ENCODE measurements at places on chromosomes 2 and 18. TPM values are rescaled to one million over a fixed set of nuclear protein-coding genes. Genes with fewer than 3 reads are reported as not detected.

DNA sequence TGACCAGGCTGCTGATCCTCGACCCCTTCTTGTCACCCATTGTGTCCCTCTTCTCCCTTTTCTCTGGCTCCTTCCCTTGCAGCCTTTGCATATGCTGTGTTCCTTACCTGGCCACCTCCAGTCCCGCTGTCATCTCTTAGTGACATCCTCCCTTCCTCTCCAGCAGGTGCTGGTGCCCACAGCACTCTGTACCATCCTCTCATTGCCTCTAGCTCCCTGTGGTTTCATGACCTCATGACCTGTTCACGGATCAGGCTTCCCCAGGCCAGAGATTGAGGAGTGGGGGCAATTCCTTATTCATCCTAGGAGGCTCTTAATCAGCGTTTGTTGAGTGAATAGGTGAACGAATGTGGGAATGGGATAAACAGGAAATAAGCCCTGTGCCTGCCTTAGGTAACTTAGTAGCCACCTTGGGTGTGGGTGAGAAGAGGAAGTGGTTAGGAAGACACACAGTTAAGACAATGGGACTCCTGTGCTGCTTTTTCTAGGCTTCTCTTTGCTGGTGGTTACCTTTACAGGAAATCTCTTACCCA is 35.5 kb downstream of the ITGA6 start:
- peak; percentile 39 for DNase-seq

DNA sequence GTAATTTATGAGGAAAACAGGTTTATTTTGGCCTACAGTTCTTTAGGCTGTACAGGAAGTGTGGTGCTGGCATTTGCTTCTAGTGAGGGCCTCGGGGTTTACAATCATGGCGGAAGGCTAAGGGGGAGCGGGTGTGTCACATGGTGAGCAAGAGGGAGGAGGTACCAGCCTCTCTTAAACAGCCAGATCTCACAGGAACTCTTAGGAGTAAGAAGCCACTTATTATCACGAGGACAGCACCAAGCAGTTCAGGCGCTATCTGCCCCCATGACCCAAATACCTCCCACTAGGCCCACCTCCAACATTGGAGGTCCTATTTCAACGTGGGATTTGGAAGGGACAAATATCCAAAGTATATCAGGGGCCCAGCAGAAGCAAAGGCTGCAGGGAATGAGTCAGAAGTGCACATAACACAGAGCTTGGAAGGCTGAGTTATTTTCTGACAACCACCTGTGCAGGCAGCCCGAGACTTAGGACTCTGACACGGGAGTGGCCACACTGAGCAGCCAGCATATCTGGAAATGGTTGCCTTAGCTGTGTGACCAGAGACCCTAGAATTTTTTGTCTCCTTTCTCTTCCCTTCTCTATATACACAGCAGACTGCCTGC is 170.9 kb downstream of the PRPF40A start:
- DNase-seq: no peak

- no peak for DNase-seq
Measured at GRCh38 chr18:7741640-7742039, 174.5 kb downstream of the PTPRM start.

The GALNT14 gene
- not detected for total RNA-seq

The EMX1 gene
- 0.96 TPM for total RNA-seq

The EPAS1 gene
- total RNA-seq: 150 TPM

Data from mucosa of descending colon (tissue), 3 donors.